ENCODE measurements at places on chromosomes 3 and 15.

GRCh38 chr15:39472621-39473297 is 108.1 kb upstream of the THBS1 start:
- DNase-seq: no peak

GRCh38 chr15:48559285-48559684 is 86.2 kb downstream of the FBN1 start:
- no peak for DNase-seq

- DNase-seq: no peak
These were observed 85.9 kb downstream of the DCLK3 start for GRCh38 chr3:36678216-36679013.

- DNase-seq: no peak
These were observed 330.9 kb downstream of the SHQ1 start for GRCh38 chr3:72517336-72517735.

- DNase-seq: peak; percentile 64
These were observed 448 bp downstream of the PLXNB1 start for GRCh38 chr3:48429317-48429959.

Data from T follicular helper cell (primary cell).